ENCODE measurements at places on chromosomes 5 and 9. TPM values are rescaled to one million over a fixed set of nuclear protein-coding genes. Genes with fewer than 3 reads are reported as not detected.
A peak's percentile ranks its signal among the peaks of the same experiment; 100 is the strongest.

Gene HTR1A
- total RNA-seq = not detected

Gene TRIO
- total RNA-seq = 55.8 TPM

Gene CER1
- total RNA-seq = not detected

Gene CDC20B
- not detected for total RNA-seq

Gene HSPB3
- total RNA-seq = 4.9 TPM

Gene F12
- total RNA-seq = 1.7 TPM

Gene BRD3OS
- total RNA-seq = 22.7 TPM

Gene SMIM33
- total RNA-seq = not detected

Gene ANKRD20A1
- not detected for total RNA-seq

Gene LMX1B
- total RNA-seq = not detected

Gene C5orf46
- 10.0 TPM for total RNA-seq

GRCh38 chr9:114613919-114614318, 2.8 kb downstream of the TMEM268 start:
- DNase-seq = no peak

GRCh38 chr5:177611446-177612214, 11.7 kb downstream of the B4GALT7 start:
- no peak for DNase-seq

- DNase-seq = no peak
These were observed 330.1 kb downstream of the ADAMTS6 start for GRCh38 chr5:65151614-65152013.

DNA sequence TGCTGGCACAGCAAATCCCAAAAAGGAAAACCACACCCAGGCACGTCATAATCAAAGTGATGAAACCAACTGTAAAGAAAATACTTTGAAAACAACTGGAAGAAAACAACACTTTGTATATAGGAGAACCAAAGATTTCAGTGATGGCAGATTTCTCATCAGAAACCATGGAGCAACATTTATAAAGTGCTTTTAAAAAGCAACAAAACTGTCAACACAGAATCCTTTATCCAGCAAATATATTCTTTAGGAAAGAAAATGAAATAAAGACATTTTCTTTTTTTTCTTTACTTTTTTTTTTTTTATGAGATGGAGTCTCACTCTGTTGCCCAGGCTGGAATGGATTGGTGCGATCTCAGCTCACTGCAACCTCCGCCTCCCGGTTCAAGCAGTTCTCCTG, 5.3 kb upstream of the FAM151B start:
- DNase-seq = no peak

DNA sequence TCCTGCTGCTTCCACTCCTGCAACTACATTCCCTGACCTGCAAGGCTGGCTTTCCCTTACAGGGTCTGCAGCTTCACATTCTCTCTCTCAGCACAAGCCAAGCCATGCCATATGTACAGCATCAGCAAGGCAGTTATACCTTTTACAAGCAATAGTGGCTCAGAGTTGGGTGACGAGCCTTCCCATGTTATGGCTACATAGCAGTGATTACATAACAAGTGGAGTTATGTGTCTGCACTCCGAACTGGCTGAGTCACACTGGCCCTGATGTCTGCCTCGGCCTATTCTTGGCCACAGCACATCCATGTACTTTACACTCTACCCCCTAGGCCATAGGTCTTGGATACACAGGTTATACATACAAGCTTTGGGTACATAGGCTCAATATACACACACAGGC, 52.0 kb upstream of the SNCAIP start:
- peak; percentile 78 for DNase-seq

DNA sequence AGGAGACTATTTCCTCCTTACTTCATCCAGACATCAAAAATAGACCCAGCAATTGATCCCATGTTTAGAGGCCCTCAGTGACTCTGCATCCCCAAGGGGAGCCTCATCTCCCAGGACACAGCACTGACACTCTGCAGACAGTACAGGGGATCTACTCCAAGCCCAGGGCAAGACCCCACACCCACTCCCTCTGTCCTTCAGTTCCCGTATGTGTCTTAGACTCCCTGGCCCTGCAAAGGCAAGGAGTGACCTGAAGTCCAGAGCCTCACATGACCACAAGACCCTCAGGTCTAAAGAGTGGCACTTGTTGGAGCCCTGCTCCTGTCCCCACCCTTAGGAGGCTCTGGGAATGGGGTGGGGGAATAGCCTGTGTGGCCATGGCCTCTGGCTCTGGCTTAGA, 21.7 kb downstream of the IGIP start:
- no peak for DNase-seq

- DNase-seq = peak; percentile 51
These were observed 708 bp downstream of the RXRA start for GRCh38 chr9:134326724-134327601.

- DNase-seq = no peak
These were observed 563 bp upstream of the FGF10 start for GRCh38 chr5:44389823-44390143.

GRCh38 chr9:97041898-97042297, 3.0 kb upstream of the CTSV start:
- no peak for DNase-seq

Data from M059J (cell line).